Stimulated activated CD8-positive, alpha-beta memory T cell treated with anti-CD3 and anti-CD28 coated beads, Interleukin-2, amount 100 ng/mL, for 1 hour (primary cell): ENCODE measurements at places on chromosomes 6 and 20.

- DNase-seq = no peak
Observed at GRCh38 chr6:7338031-7338430, 25.0 kb upstream of the SSR1 start.

DNA sequence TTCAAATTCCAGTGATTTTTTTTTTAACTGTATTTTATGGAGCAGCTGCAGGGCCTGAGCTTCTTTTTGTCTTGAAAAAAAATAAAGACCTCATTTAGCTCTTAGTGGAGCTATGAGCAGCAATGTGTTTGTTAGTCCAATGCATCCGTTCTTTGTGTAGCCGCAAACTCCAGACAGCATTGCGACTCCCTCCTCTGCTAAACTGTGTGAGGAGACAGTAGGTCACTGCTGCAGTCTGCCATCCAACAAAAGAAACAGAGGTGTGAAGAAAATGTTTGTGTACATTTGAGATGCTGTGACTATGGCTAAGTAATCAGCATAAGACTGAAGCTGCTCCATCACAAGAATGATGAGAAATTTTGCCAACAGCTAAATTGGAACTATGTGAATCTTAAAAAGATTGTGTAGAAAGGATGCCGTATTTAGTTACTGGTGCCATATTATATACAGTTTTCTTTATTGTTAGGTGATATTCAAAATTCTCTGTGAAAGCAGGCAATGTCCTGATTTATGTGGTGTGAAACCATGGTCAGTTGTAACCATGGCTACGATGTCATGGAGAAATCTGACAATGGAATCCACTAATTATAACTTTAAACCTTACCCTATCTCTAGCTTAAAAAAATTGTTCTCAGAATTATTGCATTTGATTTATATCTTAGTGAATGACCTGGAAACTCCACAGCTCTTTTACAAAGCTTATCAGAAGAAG, 428.8 kb upstream of the EPHA7 start:
- no peak for DNase-seq

GRCh38 chr20:30412972-30413371, 844.5 kb upstream of the DEFB115 start:
- DNase-seq = no peak

DNA sequence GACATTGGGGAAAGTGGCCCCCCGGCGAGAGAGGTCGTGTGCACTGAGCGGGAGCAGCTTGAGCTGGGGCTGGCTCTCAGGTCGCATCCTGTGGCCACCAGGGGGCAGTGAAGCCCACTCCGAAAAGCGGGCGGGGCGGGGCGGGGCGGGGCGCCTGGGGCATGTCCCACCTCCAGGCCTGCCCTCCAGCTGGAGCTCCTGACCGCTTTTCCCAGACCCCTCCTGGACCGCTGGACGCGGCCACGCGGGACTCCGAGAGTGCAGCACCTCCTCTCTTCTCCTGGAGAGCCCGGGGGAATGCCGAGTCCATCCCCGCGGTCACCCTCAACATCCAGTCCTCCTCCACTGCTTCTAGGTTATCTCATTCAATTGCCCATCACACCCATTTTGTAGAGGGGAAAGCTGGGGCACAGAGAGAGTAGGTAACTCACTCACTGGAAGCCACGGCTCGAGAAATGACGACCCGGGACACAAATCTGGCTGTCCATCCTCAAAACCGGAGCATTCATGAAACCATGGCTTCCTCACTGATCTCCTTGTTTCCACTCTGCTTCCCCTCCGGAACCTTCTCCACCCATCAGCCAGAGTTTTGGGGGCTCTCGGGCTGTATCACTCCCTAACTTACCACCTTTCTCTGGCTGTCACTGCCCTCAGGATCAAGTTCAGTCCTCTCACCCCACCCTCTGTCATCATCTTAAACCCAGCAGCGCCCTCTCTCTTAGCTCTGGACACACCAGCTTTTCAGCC, 24.1 kb downstream of the COX4I2 start:
- DNase-seq = peak; percentile 70

GRCh38 chr6:34947561-34947960, 58.5 kb downstream of the ANKS1A start:
- no peak for DNase-seq
